ENCODE measurements at places on chromosomes 7 and 10.

DNA sequence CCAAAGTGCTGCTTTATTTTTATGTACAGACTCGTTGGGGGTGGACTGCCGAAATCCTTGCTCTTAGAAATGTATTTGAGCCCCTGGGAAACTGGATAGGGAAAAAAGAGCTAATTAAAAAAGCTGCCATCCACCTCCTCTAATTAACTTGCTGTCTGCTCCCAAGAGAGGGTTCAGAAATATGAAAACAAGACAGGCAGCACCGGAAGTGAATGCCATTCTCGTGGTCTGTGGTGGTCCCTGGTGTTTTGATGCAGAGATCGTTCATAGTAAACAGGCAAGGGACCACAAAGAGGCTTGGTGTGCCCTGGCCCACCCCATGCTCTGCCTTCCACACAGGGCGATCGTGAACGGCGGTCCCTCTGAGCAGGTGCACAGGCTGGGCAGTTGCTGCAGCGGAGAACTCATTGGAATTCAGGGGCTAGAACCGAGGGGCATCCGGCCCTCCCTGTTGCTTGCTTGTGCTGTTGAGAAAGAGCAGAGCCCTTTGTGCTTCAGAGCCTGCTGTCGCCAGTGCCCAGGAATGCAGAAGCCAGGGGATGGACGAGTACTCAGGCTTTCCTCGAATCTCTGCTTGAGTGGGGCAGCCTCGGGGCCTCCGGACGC, 79.1 kb upstream of the BTBD16 start:
- no peak for DNase-seq

GRCh38 chr7:151409667-151410404, at the start of gene WDR86:
Gene WDR86 (minus strand): TSS chr7:151410038. CDS start chr7:151409589, 449 bp downstream.
- DNase-seq, result no peak

DNA sequence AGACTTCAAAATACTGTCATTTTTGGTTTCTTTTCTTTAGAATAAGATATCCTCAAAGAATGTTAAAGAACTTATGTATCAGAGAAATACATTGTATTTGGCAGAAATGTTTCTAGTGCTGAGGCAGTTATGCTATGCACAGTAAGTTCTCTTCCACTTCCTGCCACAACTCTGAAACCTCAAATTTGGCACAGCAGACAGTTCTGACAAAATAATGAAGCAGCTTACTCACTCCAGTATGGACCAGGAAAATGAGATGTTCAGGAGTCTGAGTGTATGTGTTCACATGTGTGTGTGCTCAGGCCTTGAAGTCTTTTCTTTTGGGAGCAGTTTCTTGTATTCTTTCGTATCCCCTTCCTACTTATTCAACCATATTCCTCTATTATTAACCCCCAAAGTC, 197.0 kb upstream of the AGK start:
- no peak for DNase-seq

GRCh38 chr10:124550293-124551034, 88.8 kb downstream of the LHPP start:
- no peak for DNase-seq

- no peak for DNase-seq
These were observed 92.6 kb upstream of the PODXL start for GRCh38 chr7:131649003-131649541.

DNA sequence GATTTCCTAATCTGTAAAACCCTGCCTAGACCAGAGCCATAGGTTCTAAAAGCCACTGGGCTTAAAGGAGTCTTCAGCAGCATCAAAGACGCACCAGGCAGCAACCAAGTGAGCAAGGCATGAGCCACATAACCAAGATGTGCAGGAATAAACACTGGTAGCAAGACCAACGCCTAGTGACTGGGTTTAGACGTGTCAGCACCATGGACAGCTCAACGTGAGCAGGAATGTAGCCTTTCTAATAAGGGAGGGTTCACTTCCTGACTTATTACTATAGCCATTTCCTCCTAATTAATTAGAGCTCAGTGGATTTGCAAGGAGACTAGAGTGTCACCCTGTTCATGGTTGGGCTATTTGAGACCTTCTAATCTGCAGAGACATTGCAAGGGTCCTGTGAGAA, 223.7 kb downstream of the LHFPL3 start:
- DNase-seq, result no peak

DNA sequence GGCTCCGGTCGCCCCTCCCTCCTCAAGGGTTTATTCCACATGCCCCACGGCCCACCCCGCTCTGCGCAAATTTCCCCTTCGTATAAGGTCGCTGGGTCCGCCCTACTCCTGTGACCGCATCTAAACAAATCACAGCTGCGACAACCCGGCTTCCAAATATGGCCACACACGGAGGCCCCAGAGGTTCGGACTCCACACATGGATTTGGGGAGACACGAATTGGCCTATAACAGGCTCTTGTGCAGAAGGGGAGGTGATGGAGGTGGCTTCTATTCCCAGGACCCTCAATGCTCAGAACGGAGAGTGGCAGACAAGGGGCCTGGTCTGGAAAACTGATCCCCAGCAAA, 90.1 kb downstream of the FOXL3 start:
- no peak for DNase-seq

DNA sequence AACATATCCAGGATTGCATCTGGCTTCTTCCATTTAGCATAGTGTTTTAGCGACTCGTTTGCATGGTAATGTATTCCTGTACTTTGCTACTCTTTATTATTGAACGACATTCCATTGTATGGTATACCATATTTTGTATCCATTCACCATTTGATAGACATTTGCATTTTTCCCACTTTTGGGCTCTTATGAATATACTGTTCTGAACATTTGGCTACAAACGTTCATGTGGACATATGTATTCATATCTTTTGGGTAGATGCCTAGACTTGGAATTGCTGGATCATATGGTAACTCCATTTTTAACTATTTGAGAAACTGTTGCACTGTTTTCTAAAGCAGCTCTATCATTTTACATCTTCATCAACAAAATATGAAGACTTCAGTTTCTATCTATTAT, 383.7 kb upstream of the AKR1E2 start:
- DNase-seq, result no peak

DNA sequence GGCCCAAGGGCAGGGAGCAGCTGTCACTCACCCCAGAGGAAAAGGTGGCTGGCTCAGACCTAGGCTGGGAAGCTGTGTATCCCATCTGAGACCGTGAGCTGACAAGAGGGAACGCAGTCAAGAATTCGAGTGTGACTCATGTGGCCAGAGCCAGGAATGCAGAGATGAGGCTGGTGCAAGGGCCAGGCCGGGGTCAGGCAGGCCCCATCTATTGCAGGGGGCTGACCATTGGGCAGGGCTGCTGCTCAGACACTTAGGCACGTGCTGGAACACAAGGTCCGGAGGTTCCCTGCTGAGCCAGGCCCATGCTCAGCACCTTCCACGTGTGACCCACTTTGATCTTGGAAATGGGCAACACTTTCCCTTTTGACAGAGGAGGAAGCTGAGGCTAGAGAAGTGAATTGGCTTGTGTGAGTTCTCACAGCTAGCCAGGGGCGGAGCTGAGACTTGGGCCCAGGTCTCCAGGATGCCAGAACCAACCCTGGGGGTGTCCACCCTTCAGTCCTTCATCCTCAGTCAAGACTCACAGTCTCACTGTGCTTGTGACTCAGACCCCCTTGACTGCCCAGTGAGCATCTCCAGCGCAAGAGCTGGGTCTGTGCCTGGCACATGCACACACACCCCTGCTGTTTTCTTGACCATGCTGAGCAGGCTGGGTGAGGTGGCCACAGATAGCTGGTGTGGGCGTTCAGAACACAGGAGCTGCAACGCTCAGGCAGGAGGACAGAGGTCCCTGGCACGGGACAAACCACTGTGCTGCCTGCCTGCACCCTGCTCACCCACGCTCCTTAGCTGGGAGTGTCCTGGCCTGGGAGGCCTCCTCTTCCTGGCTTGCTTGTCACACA, 47.6 kb upstream of the PPIF start:
- DNase-seq, result no peak

GRCh38 chr10:62071846-62072281, 170.4 kb downstream of the ARID5B start:
- no peak for DNase-seq

DNA sequence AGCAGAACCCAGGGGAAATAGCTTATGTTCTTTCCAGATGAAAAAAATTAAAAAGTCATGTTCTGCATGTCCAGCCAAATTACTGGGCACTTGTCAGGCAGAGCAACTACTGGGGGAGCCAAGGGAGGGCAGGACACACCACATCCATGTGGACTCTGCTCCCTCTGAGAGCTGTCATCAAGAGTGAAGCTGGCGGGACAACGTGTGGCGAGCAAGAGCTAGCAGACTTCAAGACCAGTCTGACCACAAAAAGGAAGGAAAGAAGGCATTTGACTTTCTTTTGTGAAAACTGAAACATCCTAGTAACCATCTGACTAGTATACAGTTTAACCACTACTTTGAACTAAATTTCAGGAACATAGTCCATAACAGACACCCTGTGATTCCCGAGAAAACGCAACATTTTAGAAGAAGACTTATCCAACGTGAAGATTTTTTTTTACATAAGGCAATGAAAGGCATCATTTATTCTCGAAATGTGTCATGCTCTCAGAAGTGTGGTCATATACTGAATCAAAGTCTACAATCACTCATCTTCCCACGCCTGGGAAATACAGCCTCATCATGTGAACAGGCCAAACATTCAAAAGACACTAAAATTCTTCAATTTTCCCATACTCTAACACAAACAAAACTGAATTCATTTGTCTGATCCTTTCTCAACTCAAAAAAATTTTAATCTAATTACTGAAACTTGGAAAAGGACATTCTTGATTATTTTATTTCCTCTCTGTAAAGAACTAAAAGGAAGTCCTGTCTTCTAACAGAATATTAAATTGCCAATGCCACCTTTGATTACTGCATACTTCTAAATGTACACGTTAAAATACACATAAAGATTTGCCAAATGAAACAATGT, 15.5 kb downstream of the CYTH3 start:
- no peak for DNase-seq

DNA sequence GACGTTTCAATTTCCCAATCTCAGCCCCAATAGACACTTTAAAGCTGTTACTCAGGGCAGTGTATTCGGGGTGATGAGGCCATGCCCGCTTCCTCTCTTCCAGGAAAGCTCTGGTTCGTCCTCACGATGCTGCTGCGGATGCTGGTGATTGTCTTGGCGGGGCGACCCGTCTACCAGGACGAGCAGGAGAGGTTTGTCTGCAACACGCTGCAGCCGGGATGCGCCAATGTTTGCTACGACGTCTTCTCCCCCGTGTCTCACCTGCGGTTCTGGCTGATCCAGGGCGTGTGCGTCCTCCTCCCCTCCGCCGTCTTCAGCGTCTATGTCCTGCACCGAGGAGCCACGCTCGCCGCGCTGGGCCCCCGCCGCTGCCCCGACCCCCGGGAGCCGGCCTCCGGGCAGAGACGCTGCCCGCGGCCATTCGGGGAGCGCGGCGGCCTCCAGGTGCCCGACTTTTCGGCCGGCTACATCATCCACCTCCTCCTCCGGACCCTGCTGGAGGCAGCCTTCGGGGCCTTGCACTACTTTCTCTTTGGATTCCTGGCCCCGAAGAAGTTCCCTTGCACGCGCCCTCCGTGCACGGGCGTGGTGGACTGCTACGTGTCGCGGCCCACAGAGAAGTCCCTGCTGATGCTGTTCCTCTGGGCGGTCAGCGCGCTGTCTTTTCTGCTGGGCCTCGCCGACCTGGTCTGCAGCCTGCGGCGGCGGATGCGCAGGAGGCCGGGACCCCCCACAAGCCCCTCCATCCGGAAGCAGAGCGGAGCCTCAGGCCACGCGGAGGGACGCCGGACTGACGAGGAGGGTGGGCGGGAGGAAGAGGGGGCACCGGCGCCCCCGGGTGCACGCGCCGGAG, 2.6 kb downstream of the GJD4 start:
- DNase-seq, result no peak

GRCh38 chr7:45885264-45885882, 2.9 kb upstream of the IGFBP1 start:
- peak; percentile 97 for DNase-seq

- DNase-seq, result no peak
These were observed 4.1 kb upstream of the SLC18A3 start for GRCh38 chr10:49605939-49606509.

DNA sequence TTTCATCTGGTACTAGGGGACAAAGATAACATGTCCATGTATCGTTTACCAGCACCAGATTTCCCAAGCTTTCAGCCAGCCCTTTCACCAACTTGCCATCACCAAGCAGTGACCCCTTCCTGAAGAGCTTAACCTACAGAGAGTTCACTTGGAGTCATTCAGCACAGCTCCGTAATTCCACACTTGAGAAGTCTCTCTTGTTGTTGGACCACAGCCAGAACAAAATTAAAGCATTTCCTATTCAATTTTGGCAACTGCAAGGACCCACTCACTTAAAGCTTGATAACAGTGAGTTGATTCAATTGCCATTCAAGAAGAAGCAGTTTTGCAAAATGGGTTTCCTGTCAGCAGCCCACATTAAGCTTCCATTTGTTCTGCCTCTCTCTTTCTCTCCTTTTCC, 88.5 kb upstream of the LRRTM3 start:
- DNase-seq, result no peak

- DNase-seq, result no peak
These were observed 16.0 kb downstream of the UBE2D1 start for GRCh38 chr10:58350619-58351323.

- no peak for DNase-seq
These were observed 253.2 kb upstream of the ZNF32 start for GRCh38 chr10:43901744-43902504.

- no peak for DNase-seq
These were observed 8.8 kb downstream of the NODAL start for GRCh38 chr10:70432561-70433263.

GRCh38 chr7:107345898-107346297, 124.0 kb upstream of the GPR22 start:
- DNase-seq, result no peak

GRCh38 chr10:132200344-132201110, 13.8 kb downstream of the DPYSL4 start:
- DNase-seq, result no peak

DNA sequence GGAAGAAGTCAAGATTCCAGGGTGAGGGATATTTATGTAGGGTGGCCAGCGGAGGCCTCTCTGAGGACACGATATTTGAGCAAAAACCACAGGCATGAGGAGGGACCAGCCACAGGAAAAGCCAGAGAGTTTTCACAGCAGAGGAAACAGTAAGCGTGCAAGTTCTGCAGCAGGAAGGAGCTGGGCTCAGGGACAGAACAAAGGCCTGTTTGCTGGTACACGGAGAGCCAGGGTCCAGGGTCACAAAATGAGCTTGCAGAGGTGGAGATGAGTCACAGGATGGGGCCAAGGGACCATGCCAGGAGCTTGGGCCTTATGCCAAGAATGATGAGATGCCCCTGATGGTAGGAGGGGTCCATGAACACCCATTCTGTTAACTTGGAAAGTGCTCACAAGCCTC, 283.5 kb downstream of the PLXNA4 start:
- DNase-seq, result no peak

DNA sequence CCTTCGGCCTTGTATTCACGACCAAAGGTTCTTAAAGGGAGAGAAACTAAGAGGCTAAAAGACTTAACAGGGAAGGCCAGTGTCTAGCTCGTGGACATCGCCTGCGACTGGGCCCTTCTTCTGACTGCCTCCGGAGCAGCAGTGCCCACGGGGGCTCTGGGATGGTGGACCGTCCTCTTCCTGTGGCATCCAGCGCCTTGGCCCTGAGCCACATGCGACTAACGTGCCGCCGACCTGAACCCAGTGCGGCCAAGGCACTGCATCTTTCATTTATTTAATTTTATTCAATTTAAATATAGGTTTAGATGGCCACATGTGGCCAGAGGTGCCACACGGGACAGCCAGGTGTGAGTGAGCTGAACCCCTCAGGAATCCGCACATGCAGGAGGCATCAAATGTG, 451.7 kb downstream of the PTPRN2 start:
- no peak for DNase-seq

Data from SW 1271 (cell line).